ENCODE measurements at places on chromosomes 1 and 21. TPM values are rescaled to one million over a fixed set of nuclear protein-coding genes. Genes with fewer than 3 reads are reported as not detected.

CADM3 gene
- not detected for total RNA-seq

CDC7 gene
- 40.8 TPM for total RNA-seq

ZSWIM5 gene
- total RNA-seq: 3.3 TPM

RPS8 gene
- 3,222 TPM for total RNA-seq

KIAA0319L gene
- total RNA-seq: 31.1 TPM

RIPPLY3 gene
- total RNA-seq: not detected

PAQR6 gene
- total RNA-seq: 2.0 TPM

TFAP2E gene
- not detected for total RNA-seq

PROK1 gene
- total RNA-seq: not detected

SLC6A17 gene
- 1.3 TPM for total RNA-seq

NOS1AP gene
- total RNA-seq: 0.06 TPM

FOXD3 gene
- total RNA-seq: not detected

ACBD6 gene
- 89.5 TPM for total RNA-seq

FCRL2 gene
- not detected for total RNA-seq

CALML6 gene
- not detected for total RNA-seq

CHI3L2 gene
- total RNA-seq: not detected

TEDDM1 gene
- total RNA-seq: not detected

AADACL4 gene
- not detected for total RNA-seq

EXO1 gene
- 46.2 TPM for total RNA-seq

PTPN22 gene
- total RNA-seq: not detected

GUCA2B gene
- total RNA-seq: not detected

KCNJ6 gene
- total RNA-seq: not detected

Measured in G401 (cell line).